ENCODE measurements at places on chromosomes 16 and 17.

- DNase-seq = no peak
These were observed 29.2 kb downstream of the CALCOCO2 start for GRCh38 chr17:48860034-48860433.

- no peak for DNase-seq
These were observed 202.4 kb downstream of the C16orf95 start for GRCh38 chr16:87114832-87115231.

- no peak for DNase-seq
These were observed 86.1 kb upstream of the HSBP1 start for GRCh38 chr16:83721676-83722075.

DNA sequence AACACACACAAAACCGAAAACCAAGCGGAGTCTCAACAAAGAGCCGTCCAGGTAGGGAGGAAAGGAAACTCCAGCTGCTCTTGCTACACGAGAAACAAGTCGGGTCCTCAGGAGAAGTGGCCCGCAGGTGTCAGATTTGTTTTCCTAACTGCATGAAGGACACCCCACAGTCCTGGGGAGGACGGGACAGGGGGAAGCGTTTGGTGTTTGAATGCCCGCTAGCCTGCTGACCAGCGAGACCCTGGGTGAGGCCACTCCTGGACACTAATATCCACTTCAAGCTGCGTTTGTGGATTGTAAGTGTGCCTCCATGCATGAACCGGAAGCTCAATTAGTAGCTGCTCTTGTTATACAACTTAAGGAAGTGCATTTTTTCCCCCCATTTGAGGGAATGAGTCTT, 299.5 kb downstream of the MAF start:
- no peak for DNase-seq

DNA sequence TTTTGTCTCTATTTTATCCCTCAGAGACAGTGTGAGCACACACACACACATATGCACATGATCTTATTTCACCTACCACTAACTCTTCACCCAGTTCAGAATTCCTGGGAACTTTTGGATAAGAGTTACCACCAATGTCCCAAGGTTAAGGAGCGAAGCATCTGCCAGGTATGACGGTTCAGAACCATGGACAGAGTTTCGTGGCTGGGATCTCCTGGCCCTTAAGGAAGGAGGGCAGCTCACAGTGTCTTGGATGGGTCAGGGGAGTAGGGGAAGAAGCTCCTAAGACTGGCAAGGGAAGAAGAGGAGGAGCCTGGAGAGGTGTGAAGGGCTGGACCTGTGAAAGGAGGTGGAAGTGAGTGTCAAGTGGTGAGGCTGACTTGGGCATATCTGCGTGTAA, 23.0 kb upstream of the TMEM132E start:
- no peak for DNase-seq

DNA sequence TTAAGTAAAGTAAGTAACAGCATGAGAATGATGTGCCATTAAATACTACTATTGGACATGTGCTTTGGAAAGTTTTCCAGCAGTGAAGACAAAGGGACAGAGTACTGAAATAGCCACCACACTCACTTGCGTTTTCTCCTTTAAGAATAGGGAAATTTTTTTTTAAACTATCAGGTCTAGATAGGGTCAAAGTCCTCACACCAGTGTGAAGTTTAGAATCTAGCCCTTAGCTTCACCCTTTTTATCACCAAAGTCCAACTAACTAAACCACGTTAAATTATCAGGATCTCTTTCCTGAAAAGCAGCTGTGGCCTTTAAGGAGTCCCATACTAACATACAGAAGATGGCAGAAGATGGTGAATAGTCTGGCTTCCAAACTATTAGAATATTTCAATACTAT, 180.9 kb downstream of the ZNF18 start:
- no peak for DNase-seq

DNA sequence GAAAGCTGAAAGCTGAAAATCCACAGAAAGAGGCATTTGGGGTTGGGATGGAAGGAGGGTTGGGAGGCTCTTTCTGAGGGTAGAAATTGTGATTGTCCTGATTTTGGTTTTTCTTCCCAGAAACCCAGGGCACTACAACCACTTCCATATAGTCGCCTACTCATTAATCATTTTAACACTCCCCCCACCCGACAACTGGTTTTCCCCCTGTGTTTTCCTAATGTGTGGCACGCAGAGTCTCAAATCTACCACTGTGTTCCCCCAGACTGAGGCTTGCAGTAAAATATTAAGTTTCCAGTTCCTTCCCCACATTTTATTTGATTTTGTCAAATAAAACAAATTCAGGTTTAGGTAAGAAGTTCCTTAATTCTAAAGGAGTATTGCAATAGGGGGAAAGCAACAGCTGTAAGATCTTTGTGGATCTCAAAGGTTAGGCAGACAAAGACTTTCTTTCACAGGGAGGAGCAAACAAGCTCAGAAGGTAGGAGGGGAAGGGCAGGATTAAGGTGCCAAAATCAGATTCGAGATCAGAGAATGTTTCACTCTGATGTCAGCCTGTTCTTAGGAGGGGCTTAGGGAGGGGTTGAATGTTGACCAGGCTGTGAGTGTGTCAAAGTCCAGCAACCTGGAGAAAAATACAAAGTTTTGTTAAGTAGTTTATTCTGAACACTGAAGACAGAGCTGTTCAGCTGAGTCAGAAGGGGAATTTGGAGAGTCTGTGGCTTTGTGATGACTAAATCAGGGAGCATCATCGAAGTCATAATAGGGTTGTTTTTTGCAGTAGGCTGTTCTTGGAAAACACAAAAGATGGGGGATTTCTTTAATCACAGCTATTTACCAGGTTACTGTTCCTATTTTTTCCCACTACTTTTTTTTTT, 3.6 kb downstream of the ZNF267 start:
- peak; percentile 62 for DNase-seq

GRCh38 chr17:50258647-50259476, 15.4 kb upstream of the TMEM92 start:
- no peak for DNase-seq

GRCh38 chr16:21698169-21699032, 34.6 kb downstream of the OTOA start:
- DNase-seq = no peak

- DNase-seq = no peak
These were observed 8.0 kb downstream of the TNRC6A start for GRCh38 chr16:24737391-24737871.

DNA sequence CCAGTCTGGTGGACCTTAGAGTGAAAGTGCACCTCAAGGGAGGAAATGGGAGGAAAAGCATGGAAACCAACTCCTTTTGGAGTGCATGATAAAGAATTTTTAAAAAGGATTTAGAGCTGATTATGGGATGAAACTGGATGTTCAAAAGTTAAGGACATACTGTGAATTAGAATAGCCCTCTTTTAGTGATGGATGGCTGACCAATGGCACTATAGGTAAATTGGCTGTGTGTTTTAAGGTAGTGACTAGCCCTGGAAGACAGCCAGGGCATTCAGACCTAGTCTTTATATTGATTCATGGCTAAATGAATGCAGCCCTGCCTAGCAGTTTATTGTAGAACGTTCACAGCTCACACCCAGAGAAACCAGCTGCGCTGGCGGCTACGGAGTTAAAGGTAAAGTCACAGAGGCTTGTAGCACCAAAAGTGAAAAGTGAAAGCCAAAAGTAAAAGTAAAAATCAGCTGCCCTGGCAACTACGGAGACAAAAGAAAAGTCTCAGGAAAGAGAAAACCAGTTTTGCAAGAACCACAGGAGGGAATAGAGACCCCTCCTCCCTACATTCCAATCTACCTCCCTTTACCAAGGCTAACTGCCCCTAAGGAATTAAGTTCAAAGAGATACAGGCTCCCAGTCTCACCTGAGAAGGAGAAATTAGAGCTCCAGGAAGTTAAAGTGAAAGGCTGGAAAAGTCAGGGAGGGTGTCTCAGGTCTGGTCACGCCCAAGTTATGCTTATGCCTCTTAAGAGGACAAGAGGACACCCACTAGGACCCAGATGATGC, 21.8 kb downstream of the ACSM1 start:
- DNase-seq = no peak

- no peak for DNase-seq
These were observed 8.8 kb downstream of the PRCD start for GRCh38 chr17:76548378-76549214.

- no peak for DNase-seq
These were observed 11.9 kb downstream of the POLR3K start for GRCh38 chr16:41439-42068.

- DNase-seq = no peak
These were observed 46.7 kb downstream of the SCNN1B start for GRCh38 chr16:23348579-23349469.

GRCh38 chr17:15154618-15155017, 110.5 kb downstream of the PMP22 start:
- DNase-seq = no peak

GRCh38 chr17:29585080-29585751, 4.2 kb downstream of the GIT1 start:
- no peak for DNase-seq

- DNase-seq = no peak
These were observed 4.2 kb upstream of the ATXN7L3 start for GRCh38 chr17:44203731-44204440.

DNA sequence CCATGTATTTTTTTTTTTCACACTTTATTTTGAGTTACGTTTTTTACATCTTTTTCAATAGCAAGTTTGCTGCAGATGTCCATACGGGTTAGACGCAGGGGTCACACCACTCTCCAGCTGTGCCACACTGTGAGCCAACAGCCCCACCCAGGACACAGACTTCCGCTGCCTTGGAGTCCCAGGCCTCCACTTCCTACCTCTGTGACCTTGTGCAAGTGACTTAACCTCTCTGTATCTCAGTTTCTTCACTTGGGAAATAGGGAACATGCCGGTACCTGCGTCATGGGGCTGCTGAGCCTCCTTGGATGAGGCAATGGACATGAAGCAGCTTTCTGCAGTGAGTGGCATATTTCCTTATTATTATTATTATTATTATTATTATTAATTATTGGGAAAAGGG, 3.3 kb upstream of the PITPNA start:
- no peak for DNase-seq

DNA sequence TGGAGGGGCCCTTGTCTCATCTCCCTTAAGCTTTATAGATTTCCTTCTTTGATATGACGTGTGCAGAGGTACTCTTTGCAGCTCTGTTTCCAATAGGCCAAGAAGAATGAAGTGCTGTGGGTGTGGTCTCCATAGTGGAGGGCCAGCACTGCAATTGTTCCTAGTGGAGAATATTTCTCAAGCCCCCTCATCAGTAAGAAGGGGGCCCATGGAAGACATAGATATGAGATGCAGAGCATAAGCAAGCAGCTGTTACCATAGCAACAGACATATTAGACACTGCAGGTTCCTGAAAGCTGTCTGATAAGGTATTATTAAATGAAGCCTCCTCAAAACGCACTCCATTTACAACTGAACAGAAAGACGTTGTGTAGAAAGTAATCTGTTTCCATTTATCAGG, 240.7 kb downstream of the ZFHX3 start:
- no peak for DNase-seq

DNA sequence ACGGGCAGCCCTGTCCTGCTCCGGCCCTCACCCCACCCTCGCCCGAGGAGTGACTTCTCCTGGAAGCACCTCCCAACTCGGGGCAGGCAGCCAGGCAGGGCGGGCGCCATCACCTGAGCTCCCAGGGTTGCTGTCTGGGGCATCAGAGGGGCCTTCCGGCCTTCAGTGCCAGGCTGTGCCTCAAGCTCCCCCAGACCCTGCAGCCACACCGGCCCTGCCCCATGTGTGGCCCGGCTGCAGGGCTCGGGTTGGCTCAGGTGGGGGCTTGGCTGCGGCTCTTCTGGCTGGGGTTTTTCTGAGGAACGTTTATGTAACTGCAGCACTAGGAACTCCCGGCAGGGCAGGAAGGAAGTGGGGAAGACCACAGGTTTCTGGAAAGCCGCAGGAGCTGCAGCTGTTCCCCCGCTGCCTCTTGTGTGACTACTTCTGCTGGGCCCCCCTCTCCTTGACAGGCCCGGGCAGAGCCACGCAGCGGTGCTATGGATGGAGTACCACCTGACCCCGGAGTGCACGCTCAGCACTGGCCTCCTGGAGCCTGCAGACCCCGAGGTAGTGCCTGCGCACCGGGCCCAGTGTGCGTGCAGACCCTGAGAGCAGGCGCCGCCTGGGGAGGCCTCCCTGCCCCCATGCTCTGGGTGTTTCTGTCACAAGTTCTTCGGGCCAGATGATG, 45.6 kb downstream of the PRMT7 start:
- no peak for DNase-seq

- no peak for DNase-seq
These were observed 396.6 kb upstream of the ASIC2 start for GRCh38 chr17:33689725-33690124.

Measured in skeletal muscle cell (primary cell).